ENCODE measurements at places on chromosomes 2 and 18.

DNA sequence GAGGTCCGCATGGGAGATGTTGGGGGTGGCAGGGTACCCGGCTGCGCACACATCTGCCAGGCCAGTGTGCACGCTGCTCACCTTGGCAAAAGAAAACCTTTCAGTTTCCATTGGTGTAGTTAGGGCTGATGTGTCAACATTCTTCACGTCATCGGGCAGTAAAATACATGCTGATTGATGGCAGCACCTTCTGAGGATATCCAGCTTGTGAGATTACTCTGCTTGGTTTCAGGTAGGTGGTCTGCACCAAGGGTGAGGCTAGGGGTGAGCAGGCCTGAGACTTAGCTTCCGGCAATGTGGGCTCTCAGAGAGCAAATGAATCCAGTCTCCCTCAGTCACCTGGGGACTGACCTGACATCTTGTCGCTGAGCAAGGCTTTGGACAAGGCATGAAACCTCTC is 19.3 kb upstream of the ACKR3 start:
- DNase-seq = no peak

- DNase-seq = peak; percentile 31
Observed at GRCh38 chr2:219104107-219105035, 43.6 kb upstream of the IHH start.

DNA sequence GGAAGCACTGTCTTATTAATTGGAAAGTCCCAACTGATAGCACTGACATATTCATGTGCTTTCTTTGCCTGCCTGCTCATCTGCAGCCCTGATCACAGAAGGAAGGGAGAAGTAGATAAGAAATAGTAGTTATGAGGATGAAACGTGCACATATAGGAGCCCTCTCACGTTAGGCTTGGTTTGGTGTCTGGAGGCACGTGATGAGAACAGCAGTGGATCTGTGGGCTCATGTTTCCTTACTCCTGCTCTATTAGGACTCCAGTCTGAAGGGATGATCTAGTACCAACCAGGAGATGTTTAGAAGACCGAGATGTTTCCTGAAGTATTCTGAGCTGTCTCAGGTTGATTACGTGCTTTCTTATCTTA is 84.9 kb downstream of the MAP4K4 start:
- no peak for DNase-seq

GRCh38 chr18:9865764-9866490 is 19.8 kb upstream of the TXNDC2 start:
- DNase-seq = no peak

DNA sequence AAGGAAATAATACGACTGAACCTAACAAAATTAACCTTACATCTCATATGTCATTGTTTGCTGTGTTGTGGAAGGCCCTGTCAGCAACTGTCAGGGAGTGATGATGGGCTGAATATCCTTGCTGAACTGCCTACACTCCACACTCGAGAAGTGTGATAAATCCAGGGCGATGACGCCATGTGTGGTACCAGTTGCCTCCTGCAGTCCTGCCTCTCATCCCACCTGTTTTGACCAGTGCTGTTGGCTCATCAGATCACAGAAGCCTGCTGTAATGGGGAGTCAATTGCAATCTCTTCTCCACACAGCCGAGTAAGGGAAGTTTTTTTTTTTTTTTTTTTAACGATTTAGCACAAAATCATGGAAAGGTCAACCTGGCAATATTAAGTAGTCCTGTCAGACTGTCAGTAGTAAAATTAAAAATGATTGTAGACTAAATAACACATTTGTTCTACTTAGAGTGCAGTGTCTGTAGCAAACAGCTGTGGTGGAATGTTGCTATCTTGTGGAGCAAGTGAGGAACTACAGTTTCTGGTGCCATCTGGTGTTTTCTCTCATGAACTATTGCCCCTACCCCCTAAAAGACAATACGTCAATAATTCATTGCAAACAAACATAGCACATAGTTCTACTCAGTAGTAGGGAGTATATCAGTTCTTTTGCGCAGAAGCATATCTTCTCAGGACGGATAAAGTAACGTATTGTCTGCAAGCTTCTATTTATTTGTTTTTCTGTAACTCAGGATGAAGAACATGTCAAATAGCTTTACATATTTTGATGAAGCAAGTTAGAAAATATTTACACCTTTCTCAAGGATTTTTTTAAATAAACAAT is 347.6 kb downstream of the CTNNA2 start:
- DNase-seq = no peak

DNA sequence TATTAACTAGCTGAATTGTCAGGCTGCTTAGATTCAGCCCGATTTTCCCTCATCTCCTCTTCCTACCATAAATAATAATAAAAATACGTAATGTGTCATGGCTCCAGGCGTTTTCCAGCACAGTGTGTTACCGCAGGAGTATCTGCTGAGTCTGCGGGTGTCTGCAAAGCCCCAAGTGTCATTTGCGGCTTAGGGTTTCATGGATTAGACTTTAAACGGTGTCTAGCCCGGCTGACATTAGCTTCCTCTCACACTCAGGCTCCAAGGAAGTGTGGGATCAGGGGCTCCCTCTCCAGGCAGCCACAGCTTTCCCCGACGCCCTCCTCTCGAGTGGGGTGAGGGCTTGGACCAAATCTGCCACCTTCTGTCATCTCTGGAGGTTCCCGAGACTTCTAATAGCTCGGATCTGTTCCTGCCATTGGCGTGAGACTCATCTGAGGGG is 14.1 kb upstream of the HOXD1 start:
- no peak for DNase-seq

DNA sequence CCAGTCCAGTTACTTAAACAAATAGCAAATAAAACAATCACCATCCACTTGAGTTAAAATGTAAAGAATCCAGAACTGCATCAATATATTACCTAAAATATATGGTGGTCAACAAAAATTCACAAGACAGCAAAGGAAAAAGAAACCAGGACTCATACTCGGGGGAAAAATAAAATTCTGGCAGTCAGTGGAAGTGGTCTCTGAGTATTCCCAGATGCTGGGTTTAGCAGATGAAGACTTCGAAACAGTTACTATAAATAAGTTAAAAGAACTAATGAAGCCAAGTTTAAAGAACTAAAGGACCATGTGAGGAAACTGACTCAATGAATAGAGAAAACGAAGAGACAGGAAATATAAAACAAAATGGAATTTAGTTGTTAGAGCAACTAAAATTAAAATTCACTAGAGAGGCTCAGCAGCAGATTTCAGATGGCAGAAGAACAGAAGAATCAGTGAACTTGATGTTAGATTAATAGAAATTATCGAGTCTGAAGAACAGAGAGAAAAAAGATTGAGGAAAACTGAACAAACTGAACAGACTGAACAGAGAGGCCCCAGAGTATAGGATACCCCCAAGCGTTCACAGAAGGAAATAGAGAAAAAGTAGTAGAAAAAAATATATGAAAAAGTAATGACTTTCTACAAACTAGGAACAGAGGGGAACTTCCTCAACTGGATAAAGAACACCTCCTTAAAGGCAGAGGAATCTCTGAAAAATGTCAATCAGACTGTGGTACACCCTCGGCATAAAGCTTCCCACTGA is 27.9 kb downstream of the MGAT4A start:
- DNase-seq = no peak

- DNase-seq = no peak
Observed at GRCh38 chr18:76529433-76529811, 34.4 kb upstream of the ZNF516 start.

GRCh38 chr18:29871246-29871645 is 1171.3 kb downstream of the DSC3 start:
- no peak for DNase-seq

GRCh38 chr2:191676790-191677645 is 918 bp upstream of the NABP1 start:
- peak; percentile 60 for DNase-seq

DNA sequence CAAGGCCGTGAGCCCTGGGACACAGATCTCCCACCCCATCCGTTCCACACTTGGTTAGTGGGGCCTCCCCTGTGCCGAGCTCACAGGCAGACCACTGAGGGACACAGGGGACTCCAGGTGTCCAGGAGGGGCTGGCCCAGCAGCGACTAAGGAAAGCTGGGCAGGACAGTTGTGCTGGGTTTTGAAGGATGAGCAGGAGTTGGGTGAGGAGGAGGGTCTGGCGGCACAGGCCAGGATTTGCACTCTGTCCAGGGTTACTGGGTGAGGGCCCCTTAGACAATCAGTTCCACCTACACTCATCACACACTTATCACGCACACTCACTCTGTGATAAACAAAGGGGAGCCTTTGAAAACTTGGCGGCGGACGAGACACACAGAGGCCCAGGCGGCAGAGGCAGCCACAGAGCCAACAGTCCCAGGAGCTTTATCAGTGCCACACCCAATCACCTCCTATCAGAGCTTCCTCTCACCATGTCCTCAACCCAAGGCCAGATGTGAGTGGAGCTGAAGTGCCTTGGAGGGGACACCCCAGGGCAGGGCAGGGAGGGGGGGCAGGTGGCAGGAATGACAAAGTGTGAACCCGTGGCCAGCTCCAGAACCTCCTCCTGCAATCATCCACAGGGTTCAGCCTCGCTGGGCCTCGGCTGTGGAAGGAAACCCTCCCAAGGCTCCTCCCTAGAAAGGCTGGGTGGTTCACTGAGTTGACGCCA is 26.6 kb downstream of the BIN1 start:
- DNase-seq = no peak

- DNase-seq = no peak
Observed at GRCh38 chr18:38483326-38483725, 917.7 kb upstream of the CELF4 start.

- no peak for DNase-seq
Observed at GRCh38 chr2:43708178-43708577, 31.9 kb upstream of the C1GALT1C1L start.

- DNase-seq = peak; percentile 83
Observed at GRCh38 chr2:118123561-118124232, 35.4 kb downstream of the INSIG2 start.

DNA sequence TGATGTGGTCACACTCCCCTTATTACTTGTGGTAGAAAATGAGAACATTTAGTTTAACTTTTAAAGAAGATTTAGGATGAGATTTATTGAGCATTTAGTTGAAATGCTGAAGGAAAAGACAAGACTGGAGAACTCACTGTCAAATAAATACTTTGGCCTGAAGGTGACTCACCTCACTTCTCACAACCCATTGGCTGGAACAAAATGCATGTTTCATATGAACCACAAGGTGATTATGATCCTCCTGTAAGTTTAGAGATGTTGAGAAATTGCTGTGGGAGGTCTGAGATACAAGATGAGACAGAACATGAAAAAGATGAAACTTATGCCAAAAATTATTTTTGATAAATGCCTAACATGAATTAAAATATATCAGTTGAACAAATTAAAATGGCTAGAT is 1004.5 kb downstream of the SOCS6 start:
- DNase-seq = no peak

DNA sequence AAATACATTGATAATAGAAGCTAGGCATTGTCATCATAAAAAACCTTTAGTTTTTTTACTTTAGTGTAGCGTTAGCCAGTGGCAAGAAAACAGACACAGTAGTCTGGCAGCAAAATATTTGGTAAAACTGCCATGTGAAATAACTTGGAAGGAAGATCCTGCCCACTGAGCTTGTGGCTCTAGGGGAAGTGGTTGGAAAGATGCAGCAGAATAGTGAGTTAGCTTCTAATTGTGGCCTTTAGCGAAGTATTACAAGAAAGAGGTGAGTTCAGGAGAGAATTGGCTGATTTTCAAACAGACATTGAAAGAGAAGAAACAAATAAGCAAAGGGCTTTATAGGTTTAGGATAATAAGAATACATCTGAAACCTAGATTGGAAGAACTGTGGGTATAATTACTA is 1887.8 kb upstream of the CELF4 start:
- no peak for DNase-seq

DNA sequence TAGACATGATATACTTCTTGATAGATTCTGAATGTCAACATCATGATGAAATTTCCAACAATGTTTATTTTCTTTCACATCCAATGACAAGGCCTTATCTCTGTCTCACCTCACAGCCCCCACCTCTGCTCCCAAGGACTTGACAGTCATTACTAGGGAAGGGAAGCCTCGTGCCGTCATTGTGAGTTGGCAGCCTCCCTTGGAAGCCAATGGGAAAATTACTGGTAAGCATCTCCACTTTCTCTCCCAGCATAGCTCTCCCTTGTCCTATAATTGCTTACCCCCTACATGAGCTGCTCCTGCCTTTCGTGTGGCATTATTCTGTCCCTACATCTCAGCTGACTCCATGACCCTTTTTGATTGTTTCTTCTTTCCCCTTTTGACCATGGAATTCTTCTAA is 821.8 kb downstream of the MBD2 start:
- DNase-seq = no peak

GRCh38 chr2:12737738-12738485 is 21.2 kb downstream of the TRIB2 start:
- peak; percentile 55 for DNase-seq
